Stimulated activated CD8-positive, alpha-beta memory T cell treated with anti-CD3 and anti-CD28 coated beads, Interleukin-15, amount 100 ng/mL, for 4 hours (primary cell): ENCODE measurements at places on chromosomes 7 and 10.

DNA sequence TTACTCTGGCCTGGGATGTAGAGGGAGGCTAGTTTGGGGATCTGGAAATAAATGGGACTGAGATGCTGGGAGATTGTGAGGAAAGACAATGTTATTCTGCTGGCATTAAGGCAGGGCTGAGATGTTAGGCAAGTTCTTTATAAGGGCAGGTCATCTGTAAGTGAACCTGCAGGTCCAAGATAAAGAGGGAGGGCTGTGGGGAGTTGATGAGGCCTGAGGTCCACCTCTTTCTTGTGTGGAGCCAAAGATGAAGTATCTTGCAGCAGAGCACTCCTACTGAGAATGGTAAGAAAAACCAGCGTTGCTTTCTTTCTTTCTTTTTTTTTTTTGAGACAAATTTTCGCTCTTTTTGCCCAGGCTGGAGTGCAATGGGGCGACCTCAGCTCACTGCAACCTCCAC is 19.1 kb downstream of the CYCS start:
- no peak for DNase-seq

GRCh38 chr7:51366930-51367613 is 50.5 kb upstream of the COBL start:
- no peak for DNase-seq

DNA sequence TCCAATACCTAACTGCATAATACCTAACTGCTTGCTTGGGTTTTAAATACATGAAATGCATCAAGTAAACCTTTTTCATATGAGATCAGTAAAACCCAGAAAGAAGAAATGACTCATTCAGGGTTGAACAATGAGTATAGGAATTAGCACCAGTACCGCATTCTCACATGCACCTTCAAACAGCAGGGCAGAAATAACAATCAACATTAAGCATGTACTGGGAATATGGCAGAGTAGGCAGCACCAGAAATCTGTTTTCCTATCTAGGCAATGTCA is 850.3 kb upstream of the SORCS1 start:
- no peak for DNase-seq

- no peak for DNase-seq
Observed at GRCh38 chr7:34086064-34086463, 180.7 kb downstream of the BMPER start.
